ENCODE measurements at places on chromosomes 16 and 17.

GRCh38 chr16:67868290-67868689 lies 4.6 kb upstream of the EDC4 start:
- no peak for DNase-seq

DNA sequence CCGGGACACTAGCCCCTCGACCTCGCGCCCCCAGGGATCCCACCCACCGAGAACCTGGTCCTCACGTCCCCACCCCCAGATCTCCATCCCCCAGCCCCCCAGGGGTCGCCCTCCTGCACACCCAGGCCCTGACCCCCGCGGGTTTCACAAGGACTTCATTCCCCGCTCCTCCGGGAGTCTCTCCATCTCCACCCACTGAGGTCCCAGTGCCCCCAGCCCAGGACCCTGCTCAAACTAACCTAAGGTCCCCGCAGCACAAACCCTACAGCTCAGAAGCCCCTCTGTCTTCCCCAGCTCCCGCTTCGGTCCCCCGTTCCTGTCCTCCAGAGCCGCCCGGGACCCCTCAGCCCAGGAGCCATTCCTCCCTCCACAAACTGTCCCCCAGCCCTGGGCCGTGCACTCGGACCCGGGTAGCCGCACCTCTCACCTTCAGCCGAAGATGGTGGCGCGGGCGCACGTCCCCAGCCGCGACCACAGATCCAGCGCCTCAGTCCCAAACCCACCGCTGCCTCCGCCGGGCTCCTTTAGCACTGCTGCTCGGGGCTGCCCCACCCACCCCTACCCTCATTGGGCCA lies at the start of gene MYH10:
TSS of gene MYH10 (minus strand) at position 499 of the 575 bp plus-strand sequence. CDS start 7,479 bp downstream, outside the sequence.
- no peak for DNase-seq

DNA sequence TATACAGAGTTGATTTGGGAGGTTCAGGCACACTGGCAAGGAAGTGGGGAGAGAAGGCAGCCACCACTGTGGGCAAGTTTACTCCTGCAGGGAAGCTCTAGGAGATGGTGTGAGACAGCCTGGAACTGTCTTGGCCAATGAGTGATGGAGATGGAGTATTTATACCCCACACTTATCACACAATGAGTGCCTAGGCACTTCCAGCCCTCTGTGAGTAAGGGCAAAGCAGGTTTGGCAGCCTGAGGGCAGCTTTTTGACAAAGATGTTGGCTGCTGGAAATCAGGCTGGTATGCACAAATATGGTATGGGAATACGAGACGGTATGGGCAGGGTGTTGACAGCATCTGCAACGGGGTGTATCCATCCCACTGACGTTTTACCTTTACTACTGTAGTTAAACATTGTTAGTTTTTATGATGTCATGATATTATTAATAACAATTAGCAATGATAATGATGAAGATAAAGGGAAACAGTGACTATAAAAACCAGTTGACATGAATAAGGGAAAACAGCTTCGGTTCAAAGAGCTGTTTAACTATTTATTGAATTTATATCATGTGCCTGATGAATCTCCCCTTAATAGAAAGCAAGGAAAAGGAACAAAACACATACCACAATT lies 149.9 kb downstream of the CDK5R1 start:
- no peak for DNase-seq

DNA sequence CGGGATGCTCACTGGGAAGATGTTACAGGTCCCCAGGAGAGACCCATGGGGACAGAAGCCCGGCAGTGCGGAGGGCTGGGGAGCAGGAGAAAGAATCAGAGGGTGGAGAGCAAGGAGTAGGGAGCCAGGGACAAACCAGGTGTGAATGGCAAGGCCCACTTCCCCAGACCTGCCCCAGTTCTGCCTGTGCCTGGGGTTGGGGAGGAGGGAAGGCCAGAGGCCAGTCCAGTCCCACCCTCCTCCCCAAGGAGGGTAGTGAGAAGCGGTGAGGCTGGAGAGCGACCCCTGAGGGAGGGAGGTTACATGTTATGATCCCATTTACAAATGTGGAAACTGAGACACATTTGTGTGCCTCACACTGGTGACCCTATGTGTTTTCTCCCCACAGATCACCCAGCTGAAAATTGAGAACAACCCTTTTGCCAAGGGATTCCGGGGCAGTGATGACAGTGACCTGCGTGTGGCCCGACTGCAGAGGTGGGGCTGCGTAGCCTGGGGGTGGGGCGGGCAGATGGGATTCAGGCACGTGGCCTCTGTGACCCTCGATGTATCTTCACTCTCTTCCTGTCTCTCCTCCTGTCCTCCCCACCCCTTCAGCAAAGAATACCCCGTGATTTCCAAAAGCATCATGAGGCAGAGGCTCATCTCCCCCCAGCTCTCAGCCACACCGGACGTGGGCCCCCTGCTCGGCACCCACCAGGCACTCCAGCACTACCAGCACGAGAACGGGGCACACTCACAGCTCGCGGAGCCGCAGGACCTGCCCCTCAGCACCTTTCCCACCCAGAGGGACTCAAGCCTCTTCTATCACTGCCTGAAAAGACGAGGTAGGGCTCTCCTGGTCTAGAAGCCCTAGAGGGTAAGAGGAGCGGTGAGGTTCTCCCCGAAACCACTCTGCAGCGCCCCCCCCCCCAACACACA lies 27.5 kb downstream of the TBX4 start:
- DNase-seq, result no peak

GRCh38 chr16:10978871-10979446 lies 34.6 kb downstream of the CLEC16A start:
- DNase-seq, result no peak

DNA sequence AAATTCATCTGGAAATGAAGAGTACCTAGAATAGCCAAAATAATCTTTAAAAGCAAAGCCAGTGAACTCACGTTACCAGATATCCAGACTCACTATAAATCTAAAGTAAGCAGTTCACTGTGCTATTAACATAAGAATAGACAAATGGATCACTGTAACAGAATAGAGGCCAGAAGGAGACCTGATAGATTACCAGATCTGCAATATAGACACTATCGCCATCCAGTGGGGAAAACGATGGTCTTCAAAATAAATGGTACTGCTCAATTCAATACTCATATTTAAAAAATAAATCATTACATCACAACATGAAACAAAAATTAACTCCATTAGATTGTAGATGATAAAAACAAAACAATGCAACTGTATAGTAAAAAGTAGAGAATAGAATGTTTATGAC lies 158.6 kb upstream of the CDH8 start:
- DNase-seq, result no peak

DNA sequence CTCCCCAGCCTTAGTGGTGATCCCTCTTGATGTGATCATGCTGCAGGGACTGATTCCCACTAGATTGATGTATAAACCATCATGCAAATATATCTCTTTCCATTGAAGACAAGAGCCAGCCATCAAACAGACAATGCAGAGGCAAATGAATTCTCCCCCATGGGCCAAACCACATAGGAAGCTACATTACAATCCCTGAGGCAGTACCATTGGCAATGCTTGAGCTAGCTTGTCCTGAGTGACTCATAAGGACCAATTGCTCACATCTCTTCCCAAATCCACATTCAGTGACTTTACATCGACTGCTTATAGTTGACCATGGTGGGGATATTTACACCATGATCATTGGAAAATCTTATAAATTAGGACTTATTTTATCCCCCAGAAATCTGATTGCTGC lies 242.2 kb downstream of the SHISA9 start:
- DNase-seq, result no peak

DNA sequence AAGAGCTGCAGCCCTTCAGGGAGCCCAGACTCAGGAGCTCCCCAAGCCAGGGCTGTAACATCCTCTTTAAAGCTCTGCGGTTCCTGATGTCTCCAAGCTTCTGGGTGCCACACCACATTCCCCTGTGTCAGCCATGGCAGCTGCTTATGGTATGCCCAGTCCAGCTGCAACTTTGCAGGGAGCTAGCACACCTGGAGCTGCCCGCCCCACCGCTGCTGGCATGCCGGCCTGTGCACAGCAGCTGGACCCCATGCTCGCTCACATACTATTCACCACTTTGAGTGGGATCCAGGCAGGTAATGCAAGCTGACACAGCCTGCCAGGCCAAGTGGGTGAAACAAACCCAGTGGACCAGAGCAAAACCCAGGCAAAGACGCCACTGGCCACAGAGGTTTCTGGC lies 305.6 kb upstream of the AXIN2 start:
- DNase-seq, result no peak

DNA sequence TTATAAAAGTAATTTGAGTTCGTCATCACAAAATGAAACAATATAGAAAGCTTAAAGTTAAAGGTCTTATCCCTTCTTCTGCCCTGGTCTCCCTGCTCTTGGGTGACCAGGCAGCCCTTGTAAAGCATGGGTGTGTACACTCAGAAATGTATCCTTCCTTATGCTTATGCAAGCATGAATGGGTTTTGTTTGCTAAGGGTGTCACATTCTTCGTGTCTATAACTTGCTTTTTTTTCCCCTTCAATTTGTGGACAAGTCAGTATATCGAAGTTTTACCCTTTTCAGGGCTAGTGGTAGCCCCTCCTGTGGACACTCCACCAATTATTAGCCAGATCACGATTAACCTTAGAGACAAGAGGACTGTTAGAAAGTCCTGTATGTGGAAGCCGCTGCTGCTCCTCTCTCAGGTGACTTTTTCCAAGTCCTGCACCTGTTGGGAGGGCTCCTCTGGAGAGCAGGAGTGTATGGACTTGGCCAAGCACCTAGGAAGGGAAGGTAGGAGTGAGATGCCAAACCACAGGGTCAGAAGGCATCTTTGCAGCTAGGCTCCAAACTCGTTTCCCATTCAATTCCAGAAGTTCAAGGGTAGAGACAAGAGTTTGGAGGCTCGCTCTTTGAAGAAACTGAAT lies 50.9 kb downstream of the LDHD start:
- DNase-seq, result no peak

DNA sequence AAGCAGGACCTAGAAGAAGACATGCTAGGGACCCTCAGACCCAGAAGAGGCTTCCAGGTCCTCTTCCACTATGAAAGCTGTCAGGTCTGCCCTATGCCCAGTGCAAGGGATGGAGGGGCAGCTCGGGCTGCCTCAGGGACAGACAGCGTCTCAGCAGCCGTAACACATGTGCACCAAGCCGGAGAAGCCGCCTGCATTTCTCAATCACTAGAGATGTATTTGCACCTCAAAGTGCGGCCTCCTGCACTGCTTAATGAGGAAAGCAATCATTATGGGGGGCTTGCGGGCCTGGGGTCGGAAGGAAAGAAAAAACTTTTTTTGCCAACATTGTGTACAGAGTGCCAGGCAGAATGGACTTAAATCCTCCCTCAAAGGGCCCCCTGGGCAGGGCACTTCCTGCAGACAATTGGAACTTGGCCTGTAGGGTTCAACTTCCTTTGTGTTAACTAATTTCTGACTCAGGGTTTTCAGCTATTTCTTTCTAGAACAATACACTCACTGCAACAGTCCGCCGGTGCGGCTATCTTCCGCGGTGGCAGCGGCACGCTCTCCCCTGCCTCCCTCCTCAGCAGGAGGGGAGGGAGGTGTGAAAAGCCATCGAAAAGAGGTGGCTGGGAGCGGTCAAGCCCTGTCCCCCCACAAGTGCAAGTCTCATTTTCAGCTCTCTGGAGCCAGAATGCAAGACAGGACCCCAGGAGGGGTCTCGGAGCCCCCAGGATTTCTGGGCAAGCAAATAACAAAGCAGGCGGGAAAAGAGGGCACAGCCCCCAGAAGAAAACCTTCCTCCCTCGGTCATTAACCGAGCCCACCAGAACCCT lies 101.2 kb downstream of the ZNF423 start:
- no peak for DNase-seq

GRCh38 chr17:3574231-3574630 lies 16.6 kb upstream of the TRPV3 start:
- no peak for DNase-seq

GRCh38 chr16:10039220-10040096 lies 142.8 kb downstream of the GRIN2A start:
- no peak for DNase-seq

DNA sequence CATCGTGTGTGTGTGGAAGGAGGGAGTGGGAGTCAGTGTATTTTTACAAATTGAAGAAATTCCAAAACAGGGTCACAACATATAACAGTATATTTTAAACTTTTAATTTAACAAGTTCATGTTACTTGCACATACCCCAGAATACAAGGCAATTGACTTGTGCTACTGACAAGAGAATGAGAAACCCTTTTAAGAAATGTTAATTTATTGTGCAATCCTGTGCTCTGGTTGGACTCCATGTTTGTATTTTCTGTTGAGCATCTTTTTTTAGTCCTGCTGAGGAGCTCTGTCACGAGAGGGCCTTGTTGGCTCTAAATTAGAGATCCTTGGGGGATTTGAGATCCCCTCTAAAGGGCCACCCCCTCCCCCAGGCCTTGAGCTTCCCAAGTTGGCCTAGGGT lies 1.1 kb upstream of the EMP2 start:
- no peak for DNase-seq

DNA sequence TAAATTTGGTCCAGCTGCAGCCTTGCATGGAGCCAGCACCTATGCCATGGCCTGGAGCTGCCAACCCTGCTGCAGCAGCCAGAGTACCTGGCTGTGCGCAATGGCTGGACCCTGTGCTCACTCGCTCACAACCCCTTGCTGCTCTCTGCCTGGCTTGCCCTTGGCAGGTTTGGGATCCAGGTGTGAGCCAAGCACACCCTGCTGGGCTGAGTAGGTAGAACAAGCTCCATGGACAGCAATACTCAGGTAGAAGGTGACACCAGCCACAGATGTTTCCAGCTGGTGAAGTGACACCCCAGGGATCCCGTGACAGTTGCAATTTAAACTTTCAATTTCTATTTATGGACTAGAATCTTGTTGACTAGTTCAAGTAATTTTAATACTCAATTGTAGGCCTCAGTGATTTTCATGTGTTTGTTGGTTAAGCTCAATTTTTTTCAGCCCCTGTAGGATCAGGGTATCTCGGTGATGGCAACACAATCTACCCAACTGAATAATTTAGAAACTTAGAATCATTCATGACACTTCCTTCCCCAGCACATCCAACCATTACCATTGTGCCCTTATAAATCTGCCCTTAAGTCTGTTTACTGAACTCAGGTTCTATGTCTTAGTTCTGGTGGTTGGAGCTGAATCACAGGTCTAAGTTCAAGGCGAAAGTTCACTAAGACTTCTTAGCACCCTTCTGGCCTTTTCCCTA lies 480.0 kb downstream of the PMP22 start:
- peak; percentile 7 for DNase-seq

- DNase-seq, result no peak
Observed at GRCh38 chr16:87374313-87374712, 9.3 kb downstream of the FBXO31 start.

GRCh38 chr17:79547586-79547985 lies 63.3 kb downstream of the RBFOX3 start:
- DNase-seq, result no peak

GRCh38 chr17:29031488-29031887 lies 11.5 kb upstream of the PIPOX start:
- DNase-seq, result no peak

DNA sequence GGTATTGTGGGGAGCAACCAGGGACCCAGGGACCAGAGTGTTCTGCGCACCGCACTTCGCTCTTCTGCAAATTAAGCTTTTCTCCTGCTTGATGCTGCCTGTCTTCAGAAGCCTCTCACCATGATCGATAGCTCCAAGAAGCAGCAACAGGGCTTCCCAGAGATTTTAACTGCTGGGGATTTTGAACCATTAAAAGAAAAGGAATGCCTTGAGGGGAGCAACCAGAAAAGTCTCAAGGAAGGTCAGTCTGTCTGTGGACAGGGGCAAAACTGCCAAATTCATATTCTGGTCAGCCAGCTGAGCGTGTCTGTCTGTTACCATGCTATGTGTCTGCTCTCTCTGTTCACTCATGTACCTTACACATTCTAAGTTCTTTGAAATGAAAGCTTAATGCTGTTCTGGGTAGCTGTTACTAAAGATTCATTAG lies 115.7 kb downstream of the MRTFB start:
- no peak for DNase-seq

Data from T-helper 1 cell (primary cell).